Astrocyte (in vitro differentiated cells and primary cell): ENCODE measurements at places on chromosomes 4 and X. TPM values are rescaled to one million over a fixed set of nuclear protein-coding genes. Genes with fewer than 3 reads are reported as not detected.

- no peak for DNase-seq
- H3K27ac ChIP-seq, result peak overlapping the region; percentile 49
- H3K4me1 ChIP-seq, result peaks cover 16% of the 10 kb centered on the region
- H3K4me3 ChIP-seq, result no peak overlapping the region
- H3K27me3 ChIP-seq, result no peaks in the 10 kb centered on the region
Observed at GRCh38 chr4:184416913-184417734, 57.2 kb downstream of the IRF2 start.

GRCh38 chr4:180665994-180666824 lies 1577.0 kb upstream of the TENM3 start:
- peak; percentile 41 for DNase-seq
- peaks cover 4% of the 10 kb centered on the region for H3K4me1 ChIP-seq
- H3K4me3 ChIP-seq, result no peak overlapping the region
- H3K36me3 ChIP-seq, result no peaks in the 10 kb centered on the region
- H3K27ac ChIP-seq, result no peak overlapping the region
- H3K27me3 ChIP-seq, result no peaks in the 10 kb centered on the region

RHOXF1 gene
- not detected in 2 replicates for total RNA-seq

EDA gene
- 1.2 and 1.8 TPM in 2 replicates for total RNA-seq

FRG2 gene
- not detected in 2 replicates for total RNA-seq

CXCL5 gene
- total RNA-seq, result 0.61 and 0.99 TPM in 2 replicates

ZNF630 gene
- 1.3 and 1.8 TPM in 2 replicates for total RNA-seq

- DNase-seq, result no peak
- H3K4me1 ChIP-seq, result no peaks in the 10 kb centered on the region
- no peaks in the 10 kb centered on the region for H3K36me3 ChIP-seq
- H3K27ac ChIP-seq, result no peak within 1 kb of the TSS
- H3K27me3 ChIP-seq, result no peaks in the 10 kb centered on the region
Observed at GRCh38 chr4:99352602-99353537, at the start of gene ADH1C. Gene ADH1C, minus strand, starts transcription at chr4:99352746. Its CDS starts 71 bp downstream, at chr4:99352675.

GRCh38 chr4:55758066-55758465 lies 61.5 kb upstream of the EXOC1L start:
- DNase-seq, result no peak
- no peaks in the 10 kb centered on the region for H3K27me3 ChIP-seq
- H3K4me3 ChIP-seq, result no peak overlapping the region
- H3K27ac ChIP-seq, result no peak overlapping the region
- H3K36me3 ChIP-seq, result no peaks in the 10 kb centered on the region

- H3K4me1 ChIP-seq, result no peaks in the 10 kb centered on the region
- H3K27ac ChIP-seq, result no peak overlapping the region
- DNase-seq, result no peak
- H3K36me3 ChIP-seq, result no peaks in the 10 kb centered on the region
- H3K4me3 ChIP-seq, result no peak overlapping the region
- no peaks in the 10 kb centered on the region for H3K27me3 ChIP-seq
Observed at GRCh38 chrX:37825215-37825842, 22.0 kb downstream of the DYNLT3 start.

- H3K4me3 ChIP-seq, result no peak overlapping the region
- no peak for DNase-seq
- H3K27me3 ChIP-seq, result no peaks in the 10 kb centered on the region
- no peak overlapping the region for H3K27ac ChIP-seq
Observed at GRCh38 chrX:40325161-40325560, 227.4 kb upstream of the BCOR start.

TRAM1L1 gene
- 2.3 and 3.1 TPM in 2 replicates for total RNA-seq

SSX2B gene
- total RNA-seq, result not detected in 2 replicates

DNA sequence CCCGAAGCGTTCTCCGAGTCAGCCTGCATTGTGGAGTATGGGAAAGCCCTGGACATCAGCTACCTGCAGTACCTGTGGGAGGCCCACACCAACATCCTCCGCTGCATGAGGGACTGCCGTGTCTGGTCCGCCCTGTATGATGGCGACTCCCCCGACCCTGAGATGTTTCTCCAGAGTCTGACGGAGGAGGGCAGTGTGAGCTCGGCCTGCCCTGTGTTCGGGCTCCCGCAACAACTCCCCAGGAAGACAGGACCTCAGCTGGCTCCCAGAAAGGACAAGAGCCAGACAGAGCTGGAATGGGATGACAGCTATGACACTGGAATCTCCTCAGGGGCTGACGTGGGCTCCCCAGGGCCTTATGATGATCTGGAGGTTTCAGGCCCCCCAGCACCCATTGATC lies 111.3 kb downstream of the GATB start:
- no peaks in the 10 kb centered on the region for H3K4me1 ChIP-seq
- DNase-seq, result no peak
- H3K27ac ChIP-seq, result no peak overlapping the region
- H3K4me3 ChIP-seq, result no peak overlapping the region
- no peaks in the 10 kb centered on the region for H3K36me3 ChIP-seq
- H3K27me3 ChIP-seq, result no peaks in the 10 kb centered on the region

XPNPEP2 gene
- not detected in 2 replicates for total RNA-seq

SPRY1 gene
- total RNA-seq, result 44.5 and 51.6 TPM in 2 replicates

DNA sequence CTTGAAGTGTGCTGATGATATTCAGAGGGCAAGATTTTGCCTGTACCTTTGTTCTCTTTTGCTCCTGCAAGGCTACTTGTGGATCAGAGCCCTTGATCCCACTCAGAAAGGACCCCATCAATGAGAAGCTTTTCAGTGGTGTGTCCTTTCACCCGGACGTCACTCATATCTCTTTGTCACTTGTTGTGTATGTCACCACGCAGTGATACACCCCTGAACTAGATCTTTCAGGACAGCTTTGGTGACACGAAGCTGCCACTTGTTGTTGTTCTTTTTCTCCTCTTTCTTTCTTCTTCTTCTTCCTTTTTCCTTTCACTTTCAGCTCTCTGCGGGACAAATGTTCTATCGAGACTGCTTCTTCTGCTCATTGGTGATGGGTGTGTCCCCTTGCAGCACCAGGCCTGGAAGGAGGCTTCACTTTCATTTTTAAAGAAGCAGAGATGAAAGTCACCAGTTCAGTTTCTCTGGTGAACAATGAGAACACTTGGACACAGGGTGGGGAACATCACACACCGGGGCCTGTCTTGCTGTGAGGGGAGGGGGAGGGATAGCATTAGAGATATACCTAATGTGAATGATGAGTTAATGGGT lies 83.6 kb downstream of the NBDY start:
- no peaks in the 10 kb centered on the region for H3K36me3 ChIP-seq
- H3K27me3 ChIP-seq, result no peaks in the 10 kb centered on the region

DNA sequence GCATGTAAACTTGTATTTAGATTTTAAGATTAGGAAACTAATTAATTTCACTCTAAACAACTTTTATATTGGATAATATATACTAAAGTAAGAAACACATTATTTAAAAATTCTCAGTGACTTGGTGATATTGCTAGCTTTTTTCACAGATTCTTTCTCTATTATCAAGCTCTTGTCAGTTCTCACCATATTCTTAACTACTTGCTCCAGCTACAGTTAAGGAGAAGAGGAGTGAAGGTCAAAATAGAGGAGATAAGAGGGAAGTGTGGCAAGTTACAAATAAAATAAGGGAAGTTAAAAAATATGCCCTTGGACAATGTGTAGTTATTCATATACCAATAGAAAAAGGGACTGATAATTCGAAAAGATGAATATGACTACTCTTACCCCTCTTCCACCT lies 34.7 kb upstream of the NAF1 start:
- no peak overlapping the region for H3K4me3 ChIP-seq
- no peaks in the 10 kb centered on the region for H3K27me3 ChIP-seq
- no peak overlapping the region for H3K27ac ChIP-seq
- DNase-seq, result no peak

- H3K27me3 ChIP-seq, result no peaks in the 10 kb centered on the region
- no peak overlapping the region for H3K4me3 ChIP-seq
- H3K36me3 ChIP-seq, result peaks cover 2% of the 10 kb centered on the region
- H3K27ac ChIP-seq, result no peak overlapping the region
- no peak for DNase-seq
Observed at GRCh38 chr4:8396762-8397406, 43.6 kb downstream of the ACOX3 start.
